RWPE1 (cell line): ENCODE measurements at places on chromosomes 12 and 14.

GRCh38 chr12:107296681-107297089 lies 203.3 kb upstream of the CRY1 start:
- peak; percentile 88 for DNase-seq

DNA sequence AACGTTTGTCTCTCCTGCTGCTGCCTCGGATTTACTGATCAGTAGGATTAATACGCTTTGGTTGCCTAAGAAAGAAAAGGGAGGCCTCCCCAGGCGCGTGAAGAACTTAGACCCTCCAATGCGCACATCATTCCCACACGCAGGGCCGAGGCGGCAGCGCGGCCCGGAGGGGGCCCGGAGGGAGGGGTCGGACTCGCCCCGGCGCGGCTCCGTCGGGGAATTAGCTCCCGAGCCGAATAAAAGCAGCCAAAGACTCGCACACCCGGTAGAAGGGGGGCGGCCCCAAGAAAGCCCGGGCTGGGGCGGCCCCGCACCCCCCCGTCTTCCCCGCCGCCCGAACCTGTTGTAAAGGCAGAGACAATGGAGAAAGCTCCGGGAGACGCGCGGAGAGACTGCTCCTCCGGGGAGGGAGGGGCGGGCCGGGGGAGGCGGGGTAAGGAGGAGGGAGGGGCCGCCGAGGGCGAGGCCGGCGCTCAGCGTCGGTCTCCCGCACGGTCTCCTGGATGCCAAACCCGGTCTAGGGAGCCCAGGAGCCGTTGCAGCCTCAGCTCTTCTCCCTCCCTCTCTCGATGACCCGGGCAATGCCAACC lies at the start of gene NELL2:
NELL2 (minus strand) TSS at position 362 of the 590 bp plus-strand sequence. CDS start 446 bp downstream, outside the sequence.
- DNase-seq = peak; percentile 61

GRCh38 chr14:50354527-50354926 lies 42.2 kb downstream of the CDKL1 start:
- DNase-seq = no peak

- no peak for DNase-seq
Observed at GRCh38 chr12:67937822-67938221, 51.4 kb upstream of the IFNG-AS1 start.
